ENCODE measurements at places on chromosomes 11 and 22.

DNA sequence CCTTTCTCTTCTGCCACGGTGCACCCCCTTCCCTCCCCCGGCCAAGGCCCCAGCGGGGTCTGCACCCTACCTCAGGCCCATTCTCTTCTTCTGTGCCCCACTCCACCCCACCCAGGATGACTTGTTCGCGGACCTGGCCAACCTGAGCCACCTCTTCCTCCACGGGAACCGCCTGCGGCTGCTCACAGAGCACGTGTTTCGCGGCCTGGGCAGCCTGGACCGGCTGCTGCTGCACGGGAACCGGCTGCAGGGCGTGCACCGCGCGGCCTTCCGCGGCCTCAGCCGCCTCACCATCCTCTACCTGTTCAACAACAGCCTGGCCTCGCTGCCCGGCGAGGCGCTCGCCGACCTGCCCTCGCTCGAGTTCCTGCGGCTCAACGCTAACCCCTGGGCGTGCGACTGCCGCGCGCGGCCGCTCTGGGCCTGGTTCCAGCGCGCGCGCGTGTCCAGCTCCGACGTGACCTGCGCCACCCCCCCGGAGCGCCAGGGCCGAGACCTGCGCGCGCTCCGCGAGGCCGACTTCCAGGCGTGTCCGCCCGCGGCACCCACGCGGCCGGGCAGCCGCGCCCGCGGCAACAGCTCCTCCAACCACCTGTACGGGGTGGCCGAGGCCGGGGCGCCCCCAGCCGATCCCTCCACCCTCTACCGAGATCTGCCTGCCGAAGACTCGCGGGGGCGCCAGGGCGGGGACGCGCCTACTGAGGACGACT, 15.9 kb downstream of the RTN4RL2 start:
- peak; percentile 18 for DNase-seq

GRCh38 chr22:48517039-48518030, 1310.3 kb downstream of the BRD1 start:
- DNase-seq = no peak

- no peak for DNase-seq
These were observed 1485.4 kb downstream of the TBC1D22A start for GRCh38 chr22:48247829-48248228.

DNA sequence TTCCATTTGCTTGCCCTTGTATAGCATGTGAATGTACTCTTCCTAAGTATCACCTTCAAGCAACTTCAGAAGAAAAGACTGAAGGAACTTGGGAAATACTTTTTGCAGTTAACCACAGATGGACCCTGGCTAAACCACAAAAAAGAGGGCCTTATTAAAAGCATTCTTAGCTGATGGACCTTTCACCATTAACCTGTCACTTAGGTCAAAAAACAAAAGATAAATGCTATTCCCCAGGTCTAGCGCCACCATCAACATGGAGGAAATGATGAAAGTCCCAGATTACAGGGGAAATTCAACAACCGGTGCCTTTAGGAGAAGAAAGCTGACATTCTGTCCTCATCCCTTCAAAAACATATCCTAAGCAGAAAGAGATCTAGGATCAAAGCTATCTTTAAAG, 29.5 kb downstream of the STK33 start:
- DNase-seq = no peak

DNA sequence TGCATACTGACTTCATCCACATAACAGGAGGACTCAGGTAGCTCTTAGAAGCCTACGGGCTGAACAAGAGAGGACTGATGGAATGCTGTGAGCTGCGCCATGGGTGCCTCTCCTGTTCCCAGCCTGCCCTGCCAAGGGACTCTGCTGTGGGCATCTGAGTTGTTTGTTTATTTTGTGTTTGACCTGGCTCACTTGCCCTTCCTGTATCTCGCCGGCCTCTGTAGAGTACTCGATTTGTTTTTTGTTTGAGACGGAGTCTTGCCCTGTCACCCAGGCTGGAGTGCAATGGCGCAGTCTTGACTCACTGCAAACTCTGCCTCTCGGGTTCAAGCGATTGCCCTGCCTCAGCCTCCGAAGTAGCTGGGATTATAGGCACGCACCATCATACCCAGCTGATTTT, 1.8 kb downstream of the TTC38 start:
- DNase-seq = no peak

DNA sequence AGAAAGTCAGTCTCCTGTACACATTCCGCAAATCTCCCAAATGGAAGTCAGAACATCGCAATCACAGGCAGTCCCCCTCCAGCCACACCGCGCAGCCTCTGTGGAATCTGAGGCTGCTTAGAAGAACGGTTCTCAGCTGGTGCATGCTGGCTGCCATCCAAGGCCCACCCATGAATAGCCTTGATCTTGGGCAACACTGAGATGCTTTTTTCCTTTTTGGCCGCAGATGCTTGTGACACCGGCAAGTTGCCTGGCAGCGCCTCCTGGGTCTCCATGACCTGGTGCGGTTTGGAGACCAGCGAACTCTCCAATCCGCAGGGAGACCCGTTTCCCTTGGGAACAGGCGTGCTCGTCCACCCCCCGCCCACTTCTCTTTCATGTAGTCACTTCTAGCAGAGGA, 26.3 kb upstream of the PHF21B start:
- DNase-seq = no peak

DNA sequence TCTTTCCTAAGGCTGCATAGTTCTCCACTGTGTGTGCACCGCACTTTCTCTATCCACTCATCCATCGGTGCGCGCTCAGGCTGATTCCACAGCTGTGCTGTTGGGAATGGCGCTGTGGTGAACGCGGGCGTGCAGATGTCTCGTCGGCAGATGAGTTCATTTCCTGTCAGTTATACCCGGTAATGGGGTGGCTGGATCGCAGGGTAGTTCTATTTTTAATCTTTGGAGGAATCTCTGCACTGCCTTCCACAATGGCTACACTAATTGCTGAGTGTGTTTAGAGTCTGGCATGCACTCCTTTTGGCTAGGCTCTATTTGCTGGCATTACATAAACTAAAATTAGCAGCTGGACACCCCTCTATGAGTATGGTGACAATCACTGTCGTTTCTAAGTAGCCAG, 27.9 kb upstream of the KRTAP5-7 start:
- no peak for DNase-seq

DNA sequence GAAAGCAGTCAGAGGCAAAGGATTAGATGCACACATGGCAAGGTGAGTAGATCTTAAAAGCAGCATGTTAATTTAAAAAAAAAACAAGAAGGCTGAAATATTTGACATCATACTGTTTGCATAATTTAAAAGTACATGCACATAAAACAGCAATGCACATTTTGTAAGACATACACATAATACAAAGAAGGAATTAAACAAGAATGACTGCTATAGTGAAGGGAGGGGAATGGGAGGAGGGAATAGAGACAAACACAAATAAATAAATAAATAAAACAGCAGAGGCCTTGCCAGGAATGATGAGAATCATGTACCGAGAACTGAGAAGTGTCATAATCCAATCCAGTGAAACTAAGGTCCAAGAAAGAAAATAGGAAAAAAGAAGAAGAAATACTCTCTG, 486.2 kb upstream of the API5 start:
- no peak for DNase-seq

Data from activated naive CD4-positive, alpha-beta T cell (primary cell).